Stimulated activated CD4-positive, alpha-beta T cell treated with anti-CD3 and anti-CD28 coated beads, Interleukin-12 subunit alpha, Interleukin-12 subunit beta, amount 100 ng/mL, for 24 hours (primary cell): ENCODE measurements at places on chromosomes 1 and 21.

DNA sequence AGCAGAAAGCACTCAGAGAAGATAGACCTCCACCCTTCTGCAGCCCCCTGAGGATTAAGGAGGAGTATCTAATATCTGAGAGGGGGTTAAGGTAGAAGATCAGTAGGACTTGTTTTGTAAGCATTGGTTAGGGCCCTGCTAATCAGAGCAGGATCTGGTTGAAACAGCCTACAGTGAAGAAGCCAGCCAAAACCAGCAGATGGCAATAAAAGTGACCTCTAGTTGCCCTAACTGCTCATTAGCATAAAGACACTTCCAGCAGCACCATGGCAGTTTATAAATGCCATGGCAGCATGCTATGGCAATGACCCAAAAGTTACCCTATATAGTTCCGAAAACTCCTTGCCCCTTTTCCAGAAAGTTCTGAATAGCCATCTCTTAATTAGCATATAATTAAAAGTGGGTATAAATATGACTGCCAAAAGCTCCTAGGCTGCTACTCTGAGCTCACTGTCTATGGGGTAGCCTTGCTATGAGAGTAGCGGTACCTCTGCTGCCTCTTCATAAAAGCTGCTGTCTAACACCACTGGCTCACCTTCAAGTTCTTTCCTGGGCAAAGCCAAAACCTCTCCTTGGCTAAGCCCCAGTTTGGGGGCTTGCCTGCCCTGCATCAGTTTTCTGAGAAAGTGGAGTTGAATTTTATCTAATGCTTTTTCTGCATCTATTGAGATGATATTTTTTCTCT lies 254.2 kb downstream of the PAPPA2 start:
- no peak for DNase-seq

GRCh38 chr1:33015216-33015615 lies 21.5 kb downstream of the AK2 start:
- DNase-seq, result no peak

DNA sequence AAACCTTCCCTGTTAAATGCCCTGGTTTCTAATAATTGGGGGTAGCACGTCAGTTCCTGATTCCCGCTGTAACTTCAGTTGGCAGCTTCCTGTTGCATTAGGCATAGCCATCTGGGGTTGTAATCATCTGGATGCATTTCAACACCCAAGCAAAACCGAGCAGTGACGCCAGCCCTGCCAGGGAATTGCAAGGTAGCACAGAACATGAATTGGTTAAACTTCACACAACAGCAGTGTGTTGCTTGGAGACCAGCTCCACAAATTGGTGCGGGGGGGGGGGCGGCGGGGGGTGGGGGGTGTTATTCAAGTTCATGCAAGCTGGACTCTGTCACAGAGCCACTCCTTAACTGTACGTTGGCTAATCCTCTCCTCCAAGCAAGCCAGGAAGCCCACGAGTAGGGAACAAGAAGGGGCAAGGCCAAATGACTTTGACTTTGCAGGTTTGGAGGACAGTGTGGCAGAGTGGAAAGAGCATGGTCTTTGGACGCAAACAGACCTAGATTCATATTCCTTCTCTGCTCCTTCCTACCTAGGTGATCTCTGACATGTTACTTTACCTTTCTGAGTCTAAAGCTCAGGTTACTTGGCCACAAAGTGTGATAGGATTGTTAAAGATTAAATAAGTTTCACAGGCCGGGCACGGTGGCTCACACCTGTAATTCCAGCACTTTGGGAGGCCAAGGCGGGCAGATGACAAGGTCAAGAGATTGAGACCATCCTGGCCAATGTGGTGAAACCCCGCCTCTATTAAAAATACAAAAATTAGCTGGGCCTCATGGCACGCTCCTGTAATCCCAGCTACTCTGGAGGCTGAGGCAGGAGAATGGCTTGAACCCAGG lies 4.7 kb downstream of the LAX1 start:
- DNase-seq, result no peak

- DNase-seq, result no peak
Observed at GRCh38 chr1:62064829-62065407, 129.7 kb upstream of the L1TD1 start.

DNA sequence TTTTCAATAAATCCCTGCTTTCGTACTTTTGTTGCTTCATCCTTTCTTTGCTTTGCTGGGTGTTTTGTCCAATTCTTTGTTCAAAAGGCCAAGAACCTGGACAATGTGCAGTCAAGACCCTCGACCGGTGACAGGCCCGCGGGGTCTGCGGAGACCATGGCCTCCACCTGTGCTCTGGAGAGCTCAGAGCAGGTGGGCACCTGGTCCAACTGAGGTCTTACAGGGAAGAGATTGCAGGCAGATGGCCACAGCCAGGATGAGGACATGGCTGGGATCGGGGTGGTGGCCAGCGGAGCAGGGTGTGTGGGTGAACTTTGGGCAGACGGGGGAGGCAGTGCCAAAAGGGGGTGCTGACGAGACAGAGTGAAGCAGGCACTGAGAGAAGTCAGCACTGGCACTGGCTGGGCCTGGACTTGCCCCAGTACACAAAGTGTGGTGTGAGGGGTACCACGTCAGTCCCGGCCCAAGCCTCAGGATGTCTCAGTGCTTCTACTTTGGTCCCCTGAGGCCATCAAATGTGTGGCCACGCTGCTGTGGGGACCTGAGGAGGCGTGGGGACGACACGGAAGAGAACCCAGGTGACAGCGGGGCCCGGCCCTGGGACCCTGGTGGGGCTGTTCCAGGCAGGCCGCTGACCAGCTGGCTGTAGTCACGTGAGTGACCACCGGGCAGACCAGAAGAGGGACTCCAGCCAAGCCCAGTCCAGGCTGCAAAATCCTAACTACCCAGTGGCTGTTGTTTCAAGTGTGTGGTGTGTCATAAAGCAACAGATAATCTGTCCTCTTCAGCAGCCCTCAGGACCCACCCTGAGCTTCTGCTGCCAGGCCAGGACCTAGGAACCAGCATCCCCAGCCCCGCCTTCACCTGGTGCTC lies 10.4 kb upstream of the CCDC27 start:
- no peak for DNase-seq

DNA sequence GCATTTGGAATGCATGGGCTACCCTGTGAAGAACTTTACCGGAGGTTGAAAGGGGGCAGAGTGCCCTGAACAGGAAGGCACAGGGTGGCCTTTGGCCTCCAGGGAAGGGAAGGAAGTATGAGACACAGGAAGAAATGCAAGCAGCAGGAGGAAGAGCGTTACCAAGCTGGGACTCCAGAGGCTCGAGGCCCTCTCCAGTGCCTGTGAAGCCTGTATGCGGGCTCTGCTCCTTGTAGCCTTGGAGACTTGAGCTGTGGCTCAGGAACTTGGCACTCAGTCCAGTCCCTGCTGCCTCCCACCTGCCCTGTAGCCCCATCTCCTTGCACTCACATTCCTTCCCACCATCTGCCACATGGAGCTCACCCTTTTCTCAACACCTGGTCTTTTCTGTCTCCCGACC lies 33.5 kb upstream of the RNF19B start:
- no peak for DNase-seq

GRCh38 chr1:150150133-150151021 lies 661 bp downstream of the PLEKHO1 start:
- no peak for DNase-seq
